RCC 7860 (cell line): ENCODE measurements at places on chromosomes 5 and 9.

- DNase-seq, result no peak
Measured at GRCh38 chr5:23649594-23649993, 142.2 kb downstream of the PRDM9 start.

- DNase-seq, result no peak
Measured at GRCh38 chr5:2901096-2901495, 149.6 kb upstream of the IRX2 start.

GRCh38 chr5:170117736-170118135 is 12.0 kb downstream of the FOXI1 start:
- DNase-seq, result no peak

DNA sequence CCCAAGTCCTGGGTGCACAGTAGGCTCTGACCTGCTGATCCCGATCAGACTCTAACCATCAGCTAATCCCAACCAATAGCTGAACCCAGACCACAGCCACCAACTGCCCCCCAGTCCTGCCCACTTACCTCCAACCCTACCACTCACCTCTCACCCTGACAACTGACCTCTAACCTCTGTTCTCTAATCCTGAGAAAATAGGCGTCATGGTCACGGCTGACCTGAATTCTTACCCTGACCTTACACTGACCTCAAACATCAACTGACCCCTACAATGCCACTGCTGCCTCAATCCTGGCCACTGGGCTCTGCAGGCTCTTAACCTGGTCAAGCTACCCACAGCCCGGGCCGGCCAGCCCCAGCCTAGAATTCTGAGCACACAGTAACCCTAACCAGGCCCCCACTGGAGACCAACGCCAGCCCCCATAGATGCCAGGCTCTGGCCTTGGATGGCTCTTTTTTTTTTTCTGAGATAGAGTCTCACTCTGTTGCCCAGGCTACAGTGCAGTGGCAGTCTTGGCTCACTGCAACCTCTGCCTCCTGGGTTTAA is 63.8 kb upstream of the ASS1 start:
- no peak for DNase-seq

DNA sequence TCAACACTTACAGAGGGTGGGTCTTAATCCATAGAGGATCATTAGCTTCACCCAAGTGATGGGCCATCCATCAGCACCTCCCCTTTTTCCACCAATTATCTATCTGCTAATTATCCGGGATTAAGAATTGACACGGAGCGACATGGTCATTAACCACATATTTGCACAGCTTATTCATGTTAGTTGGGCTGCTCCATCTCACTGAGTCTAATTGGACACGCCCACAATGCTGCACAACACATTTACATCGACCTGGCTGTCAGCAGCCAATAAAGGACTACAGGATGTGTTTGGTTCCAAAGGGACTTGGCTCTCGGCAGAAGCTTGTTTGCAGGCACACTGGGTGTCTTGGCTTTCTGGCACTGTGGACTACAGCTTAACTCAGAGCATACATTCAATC is 21.6 kb downstream of the FOXE1 start:
- no peak for DNase-seq
